NCI-H1436 treated with DMSO at 0.1 percent for 48 hours (cell line): ENCODE measurements at places on chromosomes 6 and 20.

DNA sequence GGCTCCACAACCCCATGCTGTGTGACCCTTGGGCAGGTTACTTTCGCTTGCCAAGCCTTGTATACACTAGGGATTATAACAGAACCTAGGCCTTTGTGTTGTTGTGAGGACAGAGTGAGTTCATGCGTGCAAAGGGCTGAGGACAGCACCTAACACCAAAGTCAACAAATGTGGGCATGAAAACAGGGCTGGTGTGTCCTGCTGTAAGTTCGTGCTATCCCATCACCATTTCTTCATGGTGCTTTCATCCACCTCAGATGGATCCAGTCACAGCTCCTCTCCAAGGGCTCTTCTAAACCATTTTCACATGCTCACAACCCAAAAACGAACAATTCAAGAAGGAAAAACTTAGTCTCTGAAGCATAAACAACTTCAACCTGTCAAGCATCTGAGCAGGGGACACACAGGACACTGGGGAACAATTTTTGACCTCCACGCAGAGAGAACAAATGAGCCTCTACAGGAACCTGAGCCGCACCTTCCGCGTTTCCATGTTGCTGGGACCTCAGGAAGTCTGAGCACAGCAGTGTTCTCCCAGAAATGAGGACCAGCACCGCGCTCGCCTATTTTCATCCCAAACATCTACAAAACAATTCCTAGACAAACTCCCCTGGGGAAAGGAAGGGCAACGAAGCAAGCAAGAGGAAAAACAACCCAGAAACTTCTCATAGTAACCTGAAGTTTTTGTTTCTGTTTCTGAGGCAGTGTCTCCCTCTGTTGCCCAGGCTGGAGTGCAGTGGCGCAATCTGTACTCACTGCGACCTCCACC, 3.1 kb downstream of the LRP11 start:
- DNase-seq = no peak

DNA sequence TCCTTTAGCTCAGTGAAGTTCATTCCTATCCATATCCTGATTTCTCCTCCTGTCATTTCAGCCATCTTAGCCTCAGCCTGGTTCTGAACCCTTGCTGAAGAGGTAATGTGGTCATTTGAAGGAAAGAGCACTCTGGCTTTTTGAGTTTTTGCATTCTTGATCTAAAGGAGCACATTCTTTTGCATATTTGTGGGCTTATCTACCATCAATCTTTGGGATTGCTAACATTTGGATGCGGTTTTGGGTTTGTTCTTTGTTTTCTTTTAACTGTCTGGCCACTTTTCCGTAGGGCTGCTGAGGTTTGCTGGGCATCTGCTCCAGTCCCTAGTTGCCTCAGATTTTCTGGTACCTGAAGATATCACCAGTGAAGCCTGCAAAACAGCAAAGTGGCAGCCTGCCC, 238.3 kb downstream of the EPM2A start:
- no peak for DNase-seq

- DNase-seq = no peak
Measured at GRCh38 chr6:11142296-11143027, 30.9 kb upstream of the ERVFRD-1 start.

GRCh38 chr20:38130687-38131587, 34.1 kb downstream of the TGM2 start:
- DNase-seq = no peak

- no peak for DNase-seq
Measured at GRCh38 chr20:43171930-43172329, 17.8 kb downstream of the PTPRT start.
